ENCODE measurements at places on chromosomes 7 and 10. TPM values are rescaled to one million over a fixed set of nuclear protein-coding genes. Genes with fewer than 3 reads are reported as not detected.

DNA sequence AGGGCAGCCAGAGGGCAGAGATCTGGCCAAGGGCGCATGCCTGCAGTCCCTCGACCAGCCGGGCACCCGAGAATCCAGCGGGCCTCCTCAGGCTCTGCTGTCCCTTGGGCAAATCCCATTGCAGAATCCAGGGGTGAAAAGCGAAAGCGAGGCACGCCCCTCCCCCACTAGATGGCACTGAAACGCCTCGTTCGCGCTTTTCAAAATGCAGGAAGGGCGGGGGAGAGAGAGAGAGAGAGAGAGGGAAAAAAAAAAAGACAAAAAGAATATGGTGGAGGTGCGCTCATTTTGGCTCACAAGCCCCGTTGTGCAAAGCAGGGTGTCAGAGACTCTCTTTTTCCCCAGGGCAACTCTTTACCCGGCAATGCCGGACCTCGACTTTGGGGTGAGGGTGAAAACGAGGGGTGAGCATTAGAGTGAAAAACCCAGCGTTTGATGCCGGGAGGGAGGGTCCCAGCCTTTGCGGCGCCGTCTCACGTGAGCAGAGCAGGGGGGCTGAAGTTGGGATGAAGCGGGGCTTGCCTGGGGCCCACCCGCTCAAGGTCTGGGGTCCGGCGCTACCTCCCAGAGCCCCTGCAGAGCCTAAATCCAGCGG is 2.5 kb upstream of the TMEM178B start:
- H3K27me3 ChIP-seq, result peaks cover 25% of the 10 kb centered on the region
- peak overlapping the region; percentile 91 for H3K4me3 ChIP-seq
- peaks cover 27% of the 10 kb centered on the region for H3K4me1 ChIP-seq

IGFBP1 gene
- not detected for total RNA-seq

DNA sequence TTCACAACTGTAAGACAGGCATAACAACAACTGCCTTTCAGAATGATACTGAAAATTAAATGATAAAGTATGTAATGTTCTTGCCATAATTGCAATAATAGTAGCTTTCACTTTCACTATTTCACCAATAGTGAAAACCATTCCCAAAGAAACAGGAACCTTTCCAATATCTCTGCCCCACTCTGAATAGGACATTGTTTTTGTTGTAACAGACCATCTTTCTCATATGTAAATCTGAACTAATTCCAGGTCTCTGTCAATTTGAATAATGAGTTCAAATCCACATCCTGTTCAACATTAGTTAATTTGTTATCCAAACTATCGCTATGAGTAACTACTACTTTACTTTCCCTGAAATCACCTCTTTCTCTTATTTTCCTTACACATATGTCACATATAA is 148.0 kb downstream of the LRRN3 start:
- H3K36me3 ChIP-seq, result peaks cover 3% of the 10 kb centered on the region
- no peak overlapping the region for H3K4me3 ChIP-seq
- H3K27me3 ChIP-seq, result no peaks in the 10 kb centered on the region
- DNase-seq, result no peak
- no peak overlapping the region for H3K27ac ChIP-seq
- H3K4me1 ChIP-seq, result peaks cover 9% of the 10 kb centered on the region

GRCh38 chr10:43855667-43856210 is 207.1 kb upstream of the ZNF32 start:
- no peak for DNase-seq
- H3K36me3 ChIP-seq, result peaks cover 3% of the 10 kb centered on the region
- peak overlapping the region; percentile 3 for H3K4me3 ChIP-seq
- no peak overlapping the region for H3K27ac ChIP-seq
- H3K27me3 ChIP-seq, result no peaks in the 10 kb centered on the region

SCART1 gene
- total RNA-seq, result 38.6 TPM

PDAP1 gene
- total RNA-seq, result 38.5 TPM

FAM221A gene
- 6.2 TPM for total RNA-seq

GRCh38 chr10:79559726-79560125 is 481 bp downstream of the SFTPA2 start:
- H3K4me1 ChIP-seq, result peaks cover 11% of the 10 kb centered on the region
- H3K36me3 ChIP-seq, result peaks cover 4% of the 10 kb centered on the region
- H3K27ac ChIP-seq, result no peak overlapping the region
- H3K4me3 ChIP-seq, result no peak overlapping the region
- H3K27me3 ChIP-seq, result peaks cover 15% of the 10 kb centered on the region
- DNase-seq, result no peak

DNA sequence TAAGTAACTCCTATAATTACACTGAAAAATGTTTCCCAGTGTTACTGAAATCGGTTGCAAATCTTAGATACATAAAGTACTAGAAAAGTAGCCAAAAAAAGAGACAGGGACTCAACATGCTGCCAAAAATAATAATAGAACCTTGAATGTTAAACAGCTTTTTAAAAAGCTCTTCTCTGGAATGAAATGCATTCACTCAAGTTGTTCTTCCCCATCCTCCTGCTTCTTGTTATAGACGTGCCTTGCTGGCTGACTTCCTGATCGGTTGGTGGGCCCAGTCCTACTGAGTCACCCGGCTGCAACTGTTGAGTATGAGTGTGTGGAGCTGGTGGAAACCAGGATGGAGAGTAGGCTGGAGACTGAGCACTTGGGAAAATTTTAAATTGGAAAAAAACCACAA is 30.6 kb upstream of the RAPGEF5 start:
- H3K27ac ChIP-seq, result no peak overlapping the region
- peaks cover 40% of the 10 kb centered on the region for H3K27me3 ChIP-seq
- DNase-seq, result no peak
- H3K4me1 ChIP-seq, result no peaks in the 10 kb centered on the region

DNA sequence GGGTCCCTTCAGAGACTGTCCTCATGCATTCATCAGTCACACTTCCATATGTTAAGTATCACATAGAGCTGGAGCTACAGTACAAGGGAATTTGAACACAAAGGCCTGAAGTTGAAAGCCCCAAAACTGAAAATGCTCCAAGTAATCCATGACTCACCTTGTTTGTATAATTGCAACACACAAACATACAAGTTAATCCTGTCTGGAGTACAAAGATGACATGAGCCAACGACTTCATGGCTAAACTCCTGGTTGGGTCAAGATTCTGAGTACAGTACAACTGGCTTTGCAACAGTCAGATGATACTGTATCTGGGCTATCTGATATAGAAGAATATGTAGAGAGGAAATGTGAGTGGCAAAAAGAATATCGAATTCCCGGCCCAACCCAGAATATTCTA is 73.1 kb upstream of the AASS start:
- DNase-seq, result no peak
- H3K4me3 ChIP-seq, result no peak overlapping the region
- H3K27me3 ChIP-seq, result no peaks in the 10 kb centered on the region
- H3K36me3 ChIP-seq, result no peaks in the 10 kb centered on the region

RALA gene
- 22.4 TPM for total RNA-seq

GRCh38 chr10:1631282-1631681 is 106.0 kb downstream of the ADARB2 start:
- peaks cover 29% of the 10 kb centered on the region for H3K27me3 ChIP-seq
- DNase-seq, result no peak
- H3K4me3 ChIP-seq, result no peak overlapping the region
- no peak overlapping the region for H3K27ac ChIP-seq
- H3K36me3 ChIP-seq, result no peaks in the 10 kb centered on the region
- no peaks in the 10 kb centered on the region for H3K4me1 ChIP-seq

BET1 gene
- total RNA-seq, result 18.0 TPM

GRCh38 chr7:50213622-50214017 is 90.9 kb upstream of the IKZF1 start:
- H3K36me3 ChIP-seq, result no peaks in the 10 kb centered on the region
- H3K4me1 ChIP-seq, result peaks cover 71% of the 10 kb centered on the region
- H3K27ac ChIP-seq, result peak overlapping the region; percentile 90
- no peak for DNase-seq
- H3K4me3 ChIP-seq, result peak overlapping the region; percentile 75

GRCh38 chr10:114857922-114858629 is 36.5 kb downstream of the FHIP2A start:
- no peak overlapping the region for H3K4me3 ChIP-seq
- H3K4me1 ChIP-seq, result peaks cover 9% of the 10 kb centered on the region
- no peaks in the 10 kb centered on the region for H3K27me3 ChIP-seq
- DNase-seq, result no peak

DNA sequence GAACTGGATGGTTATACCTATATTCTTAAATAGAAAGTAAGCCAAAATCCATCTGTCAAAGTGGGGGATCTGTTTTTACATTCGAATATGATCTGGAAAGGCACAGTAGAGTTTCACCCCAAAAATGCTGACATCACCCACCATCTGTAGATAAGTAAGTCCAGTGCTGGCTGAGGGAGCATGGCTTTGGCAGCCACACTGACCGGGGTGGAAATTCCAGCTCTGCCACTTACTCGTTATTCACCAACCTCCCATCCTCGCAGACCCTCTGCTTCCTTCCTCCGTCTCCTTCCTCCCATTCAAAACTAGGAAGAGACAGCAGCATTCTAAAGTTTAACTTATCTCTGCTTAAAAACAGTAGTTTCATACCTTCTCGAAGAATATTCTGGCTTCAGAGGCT is 84.9 kb upstream of the GATA3 start:
- DNase-seq, result no peak
- peaks cover 12% of the 10 kb centered on the region for H3K36me3 ChIP-seq
- H3K4me1 ChIP-seq, result peaks cover 9% of the 10 kb centered on the region

DNA sequence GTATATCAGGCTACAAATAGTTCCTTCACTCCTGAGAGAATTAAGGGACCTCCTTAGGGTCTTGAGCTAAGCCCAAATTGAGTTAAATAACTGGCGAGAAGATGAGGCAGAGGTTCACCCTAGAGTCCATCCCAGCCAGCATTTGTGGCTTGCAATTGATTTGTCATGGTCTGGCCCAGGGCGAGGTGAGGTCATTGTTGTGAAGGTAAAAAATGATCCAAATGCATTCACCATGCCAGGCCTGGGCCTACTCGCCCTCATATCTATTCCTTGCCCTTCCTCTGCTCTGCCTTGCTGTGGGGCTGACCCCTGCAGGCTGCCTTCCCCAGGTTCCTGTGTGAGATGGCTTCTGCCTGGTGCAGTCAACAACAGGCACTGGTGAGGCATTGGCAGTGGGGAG is 207.2 kb downstream of the ZNF365 start:
- H3K4me1 ChIP-seq, result no peaks in the 10 kb centered on the region
- no peaks in the 10 kb centered on the region for H3K36me3 ChIP-seq
- H3K27me3 ChIP-seq, result peaks cover 6% of the 10 kb centered on the region

- no peak overlapping the region for H3K27ac ChIP-seq
- peak overlapping the region; percentile 89 for H3K4me3 ChIP-seq
- H3K36me3 ChIP-seq, result no peaks in the 10 kb centered on the region
- H3K4me1 ChIP-seq, result peaks cover 6% of the 10 kb centered on the region
These were observed 796 bp downstream of the CDK14 start for GRCh38 chr7:90596671-90597562.

CTBP2 gene
- total RNA-seq, result 1.3 TPM

DNA sequence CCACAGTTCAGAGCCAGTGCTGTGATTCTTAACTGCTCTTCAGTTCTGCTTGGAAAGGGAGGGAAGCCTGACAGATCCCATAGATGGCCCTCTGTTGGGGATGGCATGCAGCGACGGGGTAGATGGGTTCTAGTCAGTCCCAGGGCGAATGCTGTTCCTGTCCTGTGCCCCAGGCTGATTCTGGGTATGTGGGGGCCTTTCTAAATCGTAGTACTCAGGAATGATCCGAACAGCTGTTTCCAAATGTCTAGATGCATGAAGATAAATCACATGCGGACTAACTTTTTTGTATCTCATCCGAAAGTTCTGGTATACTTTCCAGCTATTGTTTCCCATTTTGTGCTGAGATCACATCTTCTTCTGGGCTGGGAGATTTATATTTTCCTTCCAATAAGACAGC is 186.0 kb upstream of the MKI67 start:
- H3K27me3 ChIP-seq, result peaks cover 20% of the 10 kb centered on the region
- no peak overlapping the region for H3K4me3 ChIP-seq
- H3K4me1 ChIP-seq, result no peaks in the 10 kb centered on the region
- H3K27ac ChIP-seq, result no peak overlapping the region
- no peak for DNase-seq

DNA sequence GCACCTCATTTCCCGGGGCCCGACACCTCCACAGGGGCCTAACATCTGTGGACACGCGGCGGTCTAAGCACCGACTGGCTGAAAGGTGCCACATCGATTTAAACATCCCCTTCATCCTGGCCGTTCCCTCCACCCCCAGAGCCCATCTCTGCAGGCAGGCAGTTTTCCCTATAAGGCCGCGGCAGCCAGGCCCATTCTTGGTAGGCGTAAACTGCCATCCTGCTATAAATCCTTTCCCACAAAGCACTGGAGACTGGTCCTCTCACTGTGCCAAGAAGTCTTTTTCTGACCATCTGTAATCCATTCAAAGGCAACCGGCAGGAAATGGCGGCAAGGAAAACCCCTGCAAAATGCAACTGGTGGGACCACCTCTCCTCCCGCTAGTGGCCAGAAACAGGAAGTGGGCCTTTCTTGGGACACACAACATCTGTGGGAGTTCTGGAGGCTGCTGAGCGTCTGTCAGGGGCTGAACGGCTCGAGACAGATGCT is 22.4 kb downstream of the ATXN7L1 start:
- H3K4me1 ChIP-seq, result peaks cover 59% of the 10 kb centered on the region
- peaks cover 5% of the 10 kb centered on the region for H3K27me3 ChIP-seq
- no peak for DNase-seq

PNLIPRP2 gene
- total RNA-seq, result not detected

GRCh38 chr7:125930848-125931247 is 1001.2 kb upstream of the POT1 start:
- H3K36me3 ChIP-seq, result no peaks in the 10 kb centered on the region
- H3K27ac ChIP-seq, result no peak overlapping the region
- no peak overlapping the region for H3K4me3 ChIP-seq
- no peaks in the 10 kb centered on the region for H3K4me1 ChIP-seq
- no peaks in the 10 kb centered on the region for H3K27me3 ChIP-seq

MMD2 gene
- total RNA-seq, result not detected

DNA sequence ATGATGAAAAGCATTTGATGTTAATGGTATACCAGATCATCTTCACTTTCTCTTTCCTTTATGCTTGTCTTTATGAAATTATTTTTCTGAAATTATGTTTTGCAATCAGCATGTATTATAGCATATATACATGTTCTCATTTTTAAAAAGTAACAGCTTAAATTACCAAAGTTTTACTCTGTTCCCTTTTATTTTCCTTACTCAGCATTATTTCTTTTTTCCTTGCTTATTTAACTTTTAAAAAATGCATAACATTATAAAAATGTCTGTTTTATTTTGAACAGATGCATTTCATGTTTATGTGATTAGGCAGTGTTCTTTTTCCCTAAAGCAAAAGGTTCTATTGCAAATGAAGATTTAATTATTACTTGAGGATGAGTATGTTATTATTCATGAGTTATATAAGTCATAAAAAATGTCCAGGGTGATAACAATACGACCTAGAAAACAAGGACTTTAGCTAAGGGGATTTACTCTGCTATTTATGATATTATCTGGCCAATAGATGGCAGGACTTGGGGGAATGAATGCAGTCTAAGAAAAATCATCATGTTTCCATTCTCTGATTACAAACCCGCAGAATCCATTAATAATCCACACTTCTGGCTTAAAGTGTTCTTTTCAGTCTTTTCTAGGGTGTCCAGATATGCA is 38.5 kb downstream of the CABCOCO1 start:
- H3K27ac ChIP-seq, result no peak overlapping the region
- no peaks in the 10 kb centered on the region for H3K36me3 ChIP-seq
- no peak overlapping the region for H3K4me3 ChIP-seq
- no peak for DNase-seq
- no peaks in the 10 kb centered on the region for H3K4me1 ChIP-seq

GRCh38 chr7:129169171-129169671 is 19.2 kb upstream of the SMO start:
- peaks cover 35% of the 10 kb centered on the region for H3K27me3 ChIP-seq
- peaks cover 3% of the 10 kb centered on the region for H3K36me3 ChIP-seq
- no peak for DNase-seq
- H3K4me1 ChIP-seq, result peaks cover 8% of the 10 kb centered on the region

PPP1R17 gene
- total RNA-seq, result not detected

ICA1 gene
- 4.5 TPM for total RNA-seq

GRCh38 chr7:50353894-50354595 is 49.5 kb downstream of the IKZF1 start:
- H3K36me3 ChIP-seq, result peaks cover 17% of the 10 kb centered on the region
- no peaks in the 10 kb centered on the region for H3K27me3 ChIP-seq
- peak overlapping the region; percentile 75 for H3K4me3 ChIP-seq
- no peak overlapping the region for H3K27ac ChIP-seq
- no peak for DNase-seq

SPDYE9 gene
- not detected for total RNA-seq

Data from T-helper 17 cell (primary cell).